ENCODE measurements at places on chromosomes 4 and X.
A peak's percentile ranks its signal among the peaks of the same experiment; 100 is the strongest.

- peak; percentile 62 for DNase-seq
Measured at GRCh38 chr4:185742766-185743165, 69.2 kb downstream of the SORBS2 start.

DNA sequence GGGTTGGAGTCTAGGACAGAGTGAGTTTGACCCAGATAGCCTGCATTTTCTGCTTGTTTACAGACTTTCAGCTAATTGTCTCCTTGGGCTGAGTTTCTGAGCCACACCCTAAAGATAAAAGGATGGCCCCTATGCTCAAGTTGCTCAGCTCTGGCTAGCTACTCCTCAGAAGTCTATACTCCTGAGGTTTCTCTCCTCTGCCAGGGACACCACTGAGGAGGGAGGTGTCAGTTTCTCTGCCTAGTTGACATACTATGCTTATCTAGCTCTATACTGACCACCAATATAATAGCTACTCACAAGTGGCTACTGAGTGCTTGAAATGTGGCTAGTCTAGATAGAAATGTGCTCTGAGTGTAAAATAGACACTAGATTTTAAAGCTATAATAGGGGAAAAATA, 23.6 kb downstream of the HADH start:
- no peak for DNase-seq

DNA sequence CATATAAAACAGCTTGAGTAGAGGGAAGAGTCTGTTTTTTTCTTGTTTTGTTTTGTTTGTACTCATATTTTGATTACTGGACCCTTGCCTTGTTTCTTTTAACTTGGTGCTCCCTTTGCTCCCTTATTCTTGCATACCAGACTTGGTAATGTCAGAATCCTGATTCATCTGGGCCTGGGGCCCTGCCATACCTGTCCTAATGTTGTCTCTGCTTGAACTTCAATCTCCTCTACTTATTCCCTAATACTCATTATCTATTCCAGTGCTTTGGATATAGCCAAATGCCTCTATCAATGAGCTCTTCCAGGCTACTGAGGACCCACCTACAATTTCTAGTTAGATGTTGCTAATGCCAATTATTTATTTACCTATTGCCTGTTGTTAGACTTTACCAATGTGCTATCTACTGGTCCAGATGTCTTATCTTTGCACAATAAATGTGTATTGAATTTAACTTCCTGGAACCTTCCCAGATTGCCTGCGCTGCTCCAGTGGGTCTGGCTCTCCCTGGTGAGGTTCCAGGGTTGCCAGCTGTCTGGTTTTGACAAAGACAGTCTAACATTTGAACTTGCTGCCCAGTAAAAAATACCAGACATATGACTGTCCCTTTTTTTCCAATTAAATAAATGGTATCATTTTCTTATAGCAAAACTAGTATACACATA, 64.4 kb upstream of the ACSL4 start:
- no peak for DNase-seq

DNA sequence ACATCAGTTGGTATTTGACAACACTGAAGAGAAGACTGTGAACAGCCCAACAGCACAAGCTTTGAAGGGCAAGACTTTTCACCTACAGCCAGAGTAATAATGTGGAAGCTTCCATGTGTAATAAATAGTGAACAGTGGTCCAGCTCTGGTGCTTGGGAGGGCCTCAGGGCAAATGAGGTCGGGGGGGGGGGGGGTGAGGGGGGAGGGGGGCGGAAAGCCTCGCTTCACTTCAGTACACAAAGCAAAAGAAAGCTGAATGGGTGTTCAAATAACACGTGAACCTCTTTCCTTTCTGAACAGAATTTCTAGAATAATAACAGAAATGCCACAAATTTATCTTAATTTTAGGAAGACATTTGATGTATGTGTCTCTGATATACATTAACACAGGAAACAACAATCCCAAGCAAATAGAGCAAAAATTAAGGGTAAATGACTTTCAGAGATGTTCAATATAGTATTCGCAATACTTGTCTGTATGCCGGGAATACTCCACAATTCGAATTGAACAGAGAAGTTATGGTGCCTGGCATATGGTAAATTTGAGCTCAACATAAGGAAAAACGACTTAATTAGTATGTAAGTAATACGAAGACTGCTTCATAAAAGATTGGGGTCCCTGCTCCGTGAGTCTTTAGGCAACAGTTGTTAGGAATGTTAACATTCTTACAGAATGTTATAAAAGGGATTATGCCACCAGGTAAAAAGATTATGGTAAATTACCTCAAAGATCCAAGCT, 92.6 kb downstream of the FRYL start:
- no peak for DNase-seq

DNA sequence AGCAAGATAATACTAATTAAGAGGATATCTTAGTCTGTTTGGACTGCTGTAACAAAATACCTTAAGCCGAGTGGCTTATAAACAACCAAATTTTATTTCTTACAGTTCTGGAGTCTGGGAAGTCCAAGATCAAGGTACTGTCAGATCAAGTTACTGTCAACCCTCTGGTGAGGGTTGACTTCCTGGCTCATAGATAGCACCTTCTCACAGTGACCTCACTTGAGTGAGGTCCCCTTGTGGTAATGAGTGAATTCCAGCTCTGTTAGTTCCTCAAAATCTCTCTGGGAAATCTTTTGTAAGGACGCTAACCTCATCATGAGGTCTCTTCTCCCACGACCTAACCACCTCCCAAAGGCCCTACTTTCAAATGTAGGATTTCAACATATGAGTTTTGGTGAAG, 36.9 kb upstream of the ADGRA3 start:
- peak; percentile 12 for DNase-seq

DNA sequence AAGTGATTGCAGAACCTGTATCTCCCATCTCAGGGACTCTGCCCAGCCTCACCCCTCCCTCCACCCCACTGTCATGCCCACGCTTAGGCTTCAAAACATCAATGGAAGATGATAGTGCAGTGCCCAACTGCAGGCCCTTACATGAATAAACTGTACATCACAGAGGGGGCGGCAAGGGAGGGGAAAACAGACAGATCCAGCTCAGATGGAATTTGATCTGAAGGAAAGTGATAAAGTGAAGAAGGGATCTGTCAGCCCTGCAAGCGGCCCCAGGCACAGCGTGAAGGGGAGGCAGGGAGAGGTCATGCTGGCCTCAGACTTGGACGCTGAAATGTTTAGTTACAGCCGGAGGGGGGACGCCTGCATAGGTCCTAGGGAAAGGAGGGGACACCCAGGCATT, 38.5 kb downstream of the GYG2 start:
- no peak for DNase-seq

- peak; percentile 57 for DNase-seq
Measured at GRCh38 chr4:75555294-75556164, at the start of gene ODAPH. TSS of gene ODAPH (plus strand) at chr4:75556066. CDS start at chr4:75556083, 17 bp downstream.

- DNase-seq: no peak
Measured at GRCh38 chr4:32251126-32251525, 1531.0 kb downstream of the PCDH7 start.

GRCh38 chr4:87953826-87954225, 21.7 kb upstream of the SPP1 start:
- no peak for DNase-seq

GRCh38 chrX:130861462-130861861, 41.5 kb downstream of the ENOX2 start:
- no peak for DNase-seq

GRCh38 chrX:151713849-151714248, 2.0 kb upstream of the FATE1 start:
- DNase-seq: peak; percentile 41

GRCh38 chrX:13432414-13433297, 112.8 kb upstream of the ATXN3L start:
- DNase-seq: peak; percentile 87

GRCh38 chr4:156803056-156803455, 168.5 kb downstream of the PDGFC start:
- no peak for DNase-seq

DNA sequence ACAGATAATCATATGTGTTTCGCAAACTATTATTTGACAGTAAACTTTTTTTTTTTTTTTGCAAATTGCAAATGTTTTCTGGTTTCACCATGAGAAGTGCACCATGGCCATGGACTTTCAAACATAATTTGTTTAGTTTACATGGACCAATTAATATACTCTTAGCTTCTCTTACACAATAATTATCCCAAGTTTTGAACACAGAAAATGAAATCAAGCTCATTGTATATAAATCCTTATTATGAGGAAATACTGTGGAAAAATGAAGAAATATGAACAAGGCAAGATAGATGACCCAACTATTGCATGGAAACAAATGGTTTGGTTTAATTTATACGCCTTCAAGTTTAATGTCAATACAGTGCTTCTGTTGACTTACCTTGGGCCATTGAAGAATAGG, 3.9 kb downstream of the FGF5 start:
- DNase-seq: no peak

DNA sequence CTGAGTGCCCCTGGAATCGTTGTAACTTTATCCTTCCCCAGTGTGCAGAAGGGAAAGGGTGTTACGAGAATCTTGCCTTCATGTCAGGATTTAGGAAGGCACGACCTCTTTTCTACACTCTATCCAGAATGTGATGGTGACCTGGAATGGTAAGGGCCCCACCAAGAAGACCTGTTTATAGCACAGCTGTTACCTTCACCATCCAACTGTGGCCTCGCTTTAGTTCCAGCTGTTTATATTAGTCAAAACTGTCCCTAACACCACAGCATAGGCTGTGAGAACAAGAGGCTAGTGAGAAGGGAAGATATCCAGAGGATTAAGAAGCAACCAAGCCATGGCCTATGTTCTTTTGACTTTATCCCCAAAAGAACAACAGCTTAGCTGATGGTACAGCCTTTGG, 28.0 kb downstream of the ARX start:
- no peak for DNase-seq

GRCh38 chrX:122135070-122135469, 1049.0 kb upstream of the GRIA3 start:
- no peak for DNase-seq

- no peak for DNase-seq
Measured at GRCh38 chrX:42047886-42048285, 124.5 kb upstream of the CASK start.

- DNase-seq: peak; percentile 11
Measured at GRCh38 chr4:115272594-115272993, 159.2 kb upstream of the NDST4 start.

- DNase-seq: no peak
Measured at GRCh38 chr4:71554025-71554424, 215.2 kb downstream of the SLC4A4 start.

GRCh38 chr4:146245850-146246249, 31.5 kb downstream of the REELD1 start:
- DNase-seq: no peak

GRCh38 chr4:70703619-70704214, 15.4 kb downstream of the UTP3 start:
- peak; percentile 24 for DNase-seq

DNA sequence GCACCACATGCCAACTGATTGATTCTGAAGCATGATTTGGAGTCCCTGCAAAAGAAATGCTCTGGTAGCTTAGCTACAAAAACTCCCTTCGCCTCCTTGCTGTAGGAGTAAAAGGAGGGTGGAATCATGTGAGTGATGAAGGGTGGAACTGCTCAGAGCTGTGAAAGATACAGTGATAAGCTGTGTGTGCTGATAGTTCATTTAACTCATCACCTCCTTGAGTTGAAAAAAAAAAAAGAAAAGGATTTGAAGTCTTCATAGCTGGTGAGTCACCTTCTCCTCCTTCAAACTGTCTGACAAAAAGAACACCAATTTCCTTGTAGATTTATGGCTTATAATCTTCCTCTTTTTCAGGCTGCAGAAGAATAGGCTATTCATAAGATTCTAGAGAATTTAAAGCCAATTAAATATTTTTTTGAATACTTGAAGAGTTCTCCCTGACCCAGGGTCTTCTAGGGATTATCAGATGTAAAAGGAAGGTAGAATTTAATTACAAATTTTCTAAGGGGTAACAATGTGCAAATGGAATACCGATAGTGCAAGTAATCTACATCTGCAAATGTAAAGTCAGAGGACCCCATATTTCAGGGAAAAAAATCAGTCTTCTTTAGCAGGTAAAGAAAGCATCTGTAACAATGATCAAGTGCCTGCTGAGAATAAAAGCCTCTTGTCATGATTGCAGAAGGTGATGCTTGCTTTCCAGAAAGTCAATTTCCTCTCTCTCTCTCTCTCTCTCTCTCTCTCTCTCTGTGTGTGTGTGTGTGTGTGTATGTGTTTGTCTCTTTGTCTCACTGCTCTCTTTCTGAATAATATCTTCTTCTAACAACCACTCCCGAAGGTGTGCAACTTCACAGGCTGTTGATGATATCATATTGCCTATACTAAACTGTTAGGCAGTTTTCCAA, 208.8 kb upstream of the VEGFC start:
- no peak for DNase-seq

GRCh38 chrX:44731160-44731559, 112.7 kb upstream of the DUSP21 start:
- DNase-seq: no peak

- DNase-seq: no peak
Measured at GRCh38 chr4:87122252-87122651, 98.2 kb downstream of the KLHL8 start.

- no peak for DNase-seq
Measured at GRCh38 chrX:132665676-132666075, 176.8 kb upstream of the MBNL3 start.

DNA sequence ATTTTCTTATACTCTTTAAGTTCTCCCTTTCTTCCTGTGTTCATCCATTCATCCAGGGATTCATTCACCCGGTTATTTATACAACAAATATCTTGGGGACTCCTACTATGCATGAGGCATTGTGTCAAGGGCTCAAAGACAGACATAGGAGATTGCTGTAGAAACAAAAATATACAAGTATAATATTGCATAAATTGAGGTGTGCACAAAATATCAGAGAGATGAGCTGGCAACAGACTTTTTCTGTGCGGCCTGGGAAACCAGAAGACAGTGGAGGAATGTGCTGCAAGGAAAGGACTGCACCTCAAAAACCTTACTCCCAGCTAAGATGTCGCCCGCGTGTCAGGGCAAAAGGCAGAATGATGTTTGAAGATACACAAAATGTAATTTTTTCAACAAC, 9.6 kb downstream of the OTOP1 start:
- no peak for DNase-seq

DNA sequence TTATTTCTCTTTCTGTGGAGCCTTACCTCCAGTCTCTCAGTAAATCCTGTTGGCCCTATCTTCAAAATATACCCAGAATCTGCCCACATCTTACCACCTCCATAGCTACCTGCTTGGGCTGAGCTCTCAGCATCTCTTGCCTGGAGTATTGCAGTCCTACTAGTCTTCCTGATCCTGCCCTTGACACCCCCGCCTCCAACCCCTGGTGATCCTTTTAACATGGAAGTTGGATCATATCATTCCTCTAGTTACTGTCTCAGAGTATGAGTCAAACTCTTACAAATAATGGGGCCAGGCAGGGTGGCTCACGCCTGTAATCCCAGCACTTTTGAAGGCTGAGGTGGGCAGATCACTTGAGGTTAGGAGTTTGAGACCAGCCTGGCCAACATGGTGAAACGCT, 43.1 kb upstream of the SETD7 start:
- DNase-seq: no peak
